DMS79 treated with DMSO at 0.1 percent for 48 hours (cell line): ENCODE measurements at places on chromosomes 1 and 21.
A peak's percentile ranks its signal among the peaks of the same experiment; 100 is the strongest.

- DNase-seq, result no peak
These were observed 36.7 kb upstream of the SLC19A1 start for GRCh38 chr21:45578811-45579381.

- no peak for DNase-seq
These were observed at the start of gene F11R for GRCh38 chr1:161020509-161021164. Gene F11R (minus strand): TSS chr1:161021152. CDS start chr1:161021073, 79 bp downstream.

DNA sequence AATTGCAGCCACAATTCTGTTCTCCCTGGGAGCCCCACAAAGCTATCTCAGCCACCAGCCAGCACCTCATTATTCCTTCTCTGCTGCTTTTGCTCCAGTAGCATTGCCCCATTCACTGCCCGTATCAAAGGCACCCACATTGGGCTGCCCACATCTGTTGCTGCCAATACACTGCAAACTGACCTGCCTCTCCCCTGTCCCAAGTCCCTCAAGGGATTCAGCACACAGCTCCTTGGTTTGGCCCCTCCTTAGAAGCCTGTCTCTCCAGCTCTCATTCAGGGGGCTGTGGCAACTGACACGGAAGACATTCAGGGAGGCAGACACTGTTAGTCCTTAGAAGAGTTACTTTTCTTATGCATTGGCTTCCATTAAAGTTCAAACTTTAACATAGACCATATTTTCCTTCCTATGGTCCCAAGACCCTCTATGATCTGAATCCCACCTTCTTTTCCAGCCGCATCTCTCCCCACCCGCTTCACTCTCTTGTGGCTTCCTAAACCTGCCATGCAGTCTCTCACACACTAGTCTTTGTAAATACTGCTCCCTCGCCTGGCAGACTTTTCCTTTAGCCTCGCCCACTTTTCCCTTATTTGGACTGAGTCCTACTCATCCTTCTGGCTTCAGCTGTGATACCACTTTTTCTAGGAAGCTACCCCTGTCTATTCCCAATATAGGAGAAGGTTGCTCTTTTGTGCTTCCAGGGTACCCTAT is 19.3 kb upstream of the KLHDC8A start:
- DNase-seq, result no peak

- DNase-seq, result no peak
These were observed 26.1 kb upstream of the ZNF697 start for GRCh38 chr1:119674111-119674526.

DNA sequence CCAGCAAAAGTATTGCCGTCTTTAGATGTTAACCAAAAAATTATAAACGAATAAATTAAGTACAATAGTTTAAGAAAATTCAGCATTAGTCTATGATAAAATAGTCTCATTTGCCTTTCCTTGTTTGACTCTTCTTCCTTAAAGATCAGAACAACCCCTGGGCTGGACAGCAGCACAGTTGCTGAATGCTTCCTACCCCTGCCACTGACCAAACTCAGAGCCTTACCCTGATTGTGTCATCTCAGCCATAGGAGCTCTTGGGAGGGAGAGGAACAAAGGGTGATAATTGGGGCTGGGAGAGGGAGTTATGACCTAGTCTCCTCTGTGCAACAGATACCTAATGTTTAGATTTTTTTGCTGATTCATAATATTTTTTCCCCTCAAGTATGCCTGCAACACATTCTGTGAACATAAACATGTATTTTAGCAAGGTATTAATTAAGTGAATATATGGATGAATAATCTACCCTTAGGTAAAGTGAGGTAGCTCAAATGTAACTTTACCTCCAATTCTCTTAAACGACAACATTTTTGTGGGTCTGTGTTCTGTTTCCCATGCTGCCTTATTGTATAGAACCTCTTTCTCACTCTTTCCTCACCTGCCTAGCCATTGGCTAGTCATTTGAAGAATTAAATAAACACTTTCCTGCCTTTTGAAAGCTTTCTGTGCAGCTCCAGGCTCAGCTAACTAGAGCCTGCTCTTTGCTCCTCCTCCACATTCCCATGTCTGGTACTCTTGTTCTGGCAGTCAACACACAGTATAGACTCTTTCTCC is 46.1 kb downstream of the FGGY start:
- no peak for DNase-seq

DNA sequence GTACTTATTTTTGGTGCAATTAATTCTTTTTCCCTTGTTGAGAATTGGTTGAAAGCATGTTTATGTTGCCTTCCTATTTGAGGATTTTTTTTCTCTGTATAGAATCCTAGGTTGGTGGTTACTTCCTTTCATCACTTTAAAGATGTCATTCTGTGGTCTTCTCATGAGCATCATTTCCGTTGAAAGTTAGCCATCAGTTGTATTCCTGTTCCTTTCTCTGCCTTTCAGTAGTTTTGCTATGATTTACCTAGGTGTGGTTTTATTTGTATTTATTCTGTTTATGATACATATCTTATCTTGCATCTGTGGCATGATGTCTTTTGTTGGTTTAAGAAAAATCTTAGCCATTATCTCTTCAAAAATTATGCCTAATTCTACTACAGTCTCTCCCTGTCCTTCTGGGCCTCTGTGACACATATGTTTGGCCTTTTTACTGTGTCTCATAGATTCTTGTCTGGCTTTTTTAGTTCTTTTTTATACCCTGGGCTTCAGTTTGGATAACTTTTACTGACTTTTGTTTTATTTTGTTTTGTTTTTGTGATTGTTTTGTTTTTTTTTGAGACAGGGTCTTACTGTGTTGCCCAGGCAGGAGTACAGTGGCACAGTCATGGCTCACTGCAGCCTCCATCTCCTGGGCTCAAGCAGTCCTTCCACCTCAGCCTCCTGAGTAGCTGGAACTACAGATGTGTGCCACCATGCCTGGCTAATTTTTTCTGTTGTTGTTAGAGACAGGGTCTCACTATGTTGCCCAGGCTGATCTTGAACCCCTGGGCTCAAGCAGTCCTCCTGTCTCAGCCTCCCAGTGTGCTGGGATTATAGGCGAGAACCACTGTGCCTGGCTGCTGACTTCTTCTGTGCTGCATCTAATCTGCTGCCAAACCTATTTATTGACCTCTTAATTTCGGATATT is 24.1 kb downstream of the PTGFRN start:
- no peak for DNase-seq

GRCh38 chr1:8590721-8591351 is 226.6 kb downstream of the RERE start:
- no peak for DNase-seq

DNA sequence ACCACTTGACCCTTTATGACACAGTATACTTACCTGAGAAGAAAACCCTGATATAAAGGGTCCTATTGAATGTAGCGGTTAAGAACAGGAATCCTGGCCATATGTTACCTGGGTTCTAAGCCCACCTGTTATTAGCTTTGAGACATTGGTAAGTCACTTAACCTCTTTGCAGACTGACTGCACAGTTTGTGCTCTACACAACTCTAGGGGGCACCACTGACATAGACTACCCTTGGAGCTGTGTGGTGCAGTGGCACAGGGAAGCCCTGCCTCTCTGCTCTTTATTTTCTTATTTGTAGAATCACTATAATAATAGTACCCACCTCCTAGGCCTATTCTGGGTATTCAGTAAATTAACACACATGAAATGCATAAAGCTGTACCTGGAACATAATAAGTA is 165.6 kb downstream of the C1orf94 start:
- DNase-seq, result no peak

GRCh38 chr21:41526478-41527087 is 18.6 kb upstream of the TMPRSS2 start:
- DNase-seq, result no peak

GRCh38 chr1:231485029-231485784 is 43.3 kb upstream of the TSNAX start:
- no peak for DNase-seq

DNA sequence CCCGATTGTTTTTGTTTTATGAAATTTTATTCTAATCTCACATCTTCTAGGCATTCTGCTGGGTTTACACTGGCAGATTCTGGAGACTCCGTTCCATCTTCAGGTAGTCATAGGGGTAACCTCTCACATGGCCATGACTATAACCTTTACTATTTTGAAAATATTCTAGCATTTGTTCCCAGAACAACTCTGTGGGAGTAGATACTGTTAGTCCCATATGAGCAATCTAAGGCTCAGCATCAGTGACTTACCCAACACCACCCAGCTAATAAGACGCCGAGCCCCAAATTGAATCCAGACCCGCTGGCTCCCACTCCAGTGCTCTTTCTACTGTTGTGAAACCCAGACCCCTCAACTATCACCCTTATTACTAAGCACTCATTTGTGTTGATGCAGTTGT is 9.8 kb downstream of the ADAMTS4 start:
- no peak for DNase-seq

DNA sequence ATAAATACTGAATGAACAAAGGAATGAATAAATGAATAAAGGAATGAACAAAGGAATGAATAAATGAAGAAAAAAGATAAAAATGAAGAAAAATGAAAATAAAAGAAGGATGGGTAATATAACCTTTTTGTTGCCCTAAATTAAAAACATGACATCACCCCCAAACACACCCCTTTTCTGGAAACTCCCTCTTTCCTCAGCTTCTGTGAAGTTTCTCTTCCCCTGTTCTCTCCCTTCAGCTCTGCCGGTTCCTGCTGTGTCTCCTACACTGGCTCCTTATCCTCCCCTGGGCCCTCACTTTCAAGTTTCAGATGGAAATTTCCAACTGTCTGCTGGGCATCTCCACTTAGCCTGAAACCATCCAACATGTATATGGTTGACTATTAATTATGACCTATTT is 37.9 kb downstream of the RAB3B start:
- no peak for DNase-seq

DNA sequence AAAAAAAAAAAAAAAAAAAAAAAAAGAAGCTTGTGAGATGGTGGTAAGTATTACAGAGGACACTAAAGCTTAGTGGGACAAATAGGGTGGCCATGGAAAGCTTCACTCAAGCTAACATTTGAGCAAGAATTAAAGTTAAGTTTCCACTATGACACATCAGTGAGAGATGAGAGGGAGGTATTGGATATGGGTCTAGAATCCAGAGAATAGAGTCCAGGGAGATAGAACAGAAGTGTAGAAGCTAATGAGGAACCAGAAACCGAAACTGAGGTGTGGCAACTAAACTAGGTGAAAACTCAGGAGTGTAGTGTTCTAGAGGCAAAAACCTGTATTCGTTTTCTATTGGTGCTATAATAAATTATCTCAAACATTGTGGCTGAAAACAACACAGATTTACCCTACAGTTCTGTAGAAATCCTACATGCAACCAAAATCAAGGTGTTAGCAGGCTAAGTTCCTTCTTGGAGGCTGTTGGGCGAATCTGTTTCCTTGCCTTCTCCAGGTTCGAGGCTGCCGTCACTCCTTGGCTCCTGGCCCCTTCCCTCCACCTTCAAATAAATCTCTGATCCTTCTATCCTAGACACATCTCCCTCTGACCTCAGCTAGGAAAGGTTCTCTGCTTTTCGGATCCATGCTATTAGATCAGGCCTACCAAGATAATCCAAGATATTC is 36.2 kb downstream of the PTP4A2 start:
- DNase-seq, result no peak

GRCh38 chr1:100538913-100539835 is 1.2 kb downstream of the GPR88 start:
- peak; percentile 22 for DNase-seq

GRCh38 chr1:6424000-6424565 is 493 bp upstream of the ESPN start:
- peak; percentile 30 for DNase-seq

DNA sequence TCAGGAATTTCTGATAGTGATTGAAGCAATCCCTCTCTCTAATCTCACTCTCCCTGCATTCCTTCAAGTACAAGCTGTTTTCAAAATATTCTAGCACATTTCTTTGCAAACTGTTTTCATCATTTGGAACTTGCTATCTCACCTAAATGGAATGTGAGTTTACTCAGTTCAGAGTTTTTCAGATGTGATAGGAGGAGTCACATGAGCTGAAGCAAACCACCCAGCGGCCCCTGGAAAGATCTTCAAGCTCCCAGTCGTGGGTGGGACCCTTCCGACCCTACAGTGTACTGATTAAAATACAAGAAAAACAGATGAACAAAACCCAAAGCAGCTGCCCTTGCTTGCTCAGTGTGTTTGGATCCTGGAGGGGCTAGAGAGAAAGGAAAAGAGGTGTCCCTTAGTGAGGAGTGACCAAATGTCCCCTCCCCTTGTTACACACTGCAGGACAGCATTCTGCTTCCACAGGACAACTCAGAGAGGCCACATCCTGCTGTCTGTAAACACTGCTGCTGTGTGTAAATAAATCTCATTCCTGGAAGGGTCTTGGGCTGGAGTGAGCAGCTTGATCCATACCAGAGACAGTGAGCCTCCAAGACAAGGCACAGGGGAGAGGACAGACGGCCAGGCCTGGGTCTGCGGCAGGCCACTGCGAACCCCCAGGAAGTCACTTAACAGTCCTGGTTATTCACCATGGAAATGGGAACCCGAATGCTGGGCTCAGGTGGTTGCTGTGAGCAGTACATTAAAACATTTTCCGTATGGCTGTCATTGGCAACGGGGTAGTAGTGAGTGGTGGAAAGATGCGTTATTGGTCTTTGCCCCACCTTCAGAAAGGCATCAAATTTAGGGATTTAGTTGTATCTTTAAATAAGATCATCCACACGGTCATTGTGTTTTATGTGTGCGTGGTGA is 229.2 kb downstream of the RHOU start:
- no peak for DNase-seq

DNA sequence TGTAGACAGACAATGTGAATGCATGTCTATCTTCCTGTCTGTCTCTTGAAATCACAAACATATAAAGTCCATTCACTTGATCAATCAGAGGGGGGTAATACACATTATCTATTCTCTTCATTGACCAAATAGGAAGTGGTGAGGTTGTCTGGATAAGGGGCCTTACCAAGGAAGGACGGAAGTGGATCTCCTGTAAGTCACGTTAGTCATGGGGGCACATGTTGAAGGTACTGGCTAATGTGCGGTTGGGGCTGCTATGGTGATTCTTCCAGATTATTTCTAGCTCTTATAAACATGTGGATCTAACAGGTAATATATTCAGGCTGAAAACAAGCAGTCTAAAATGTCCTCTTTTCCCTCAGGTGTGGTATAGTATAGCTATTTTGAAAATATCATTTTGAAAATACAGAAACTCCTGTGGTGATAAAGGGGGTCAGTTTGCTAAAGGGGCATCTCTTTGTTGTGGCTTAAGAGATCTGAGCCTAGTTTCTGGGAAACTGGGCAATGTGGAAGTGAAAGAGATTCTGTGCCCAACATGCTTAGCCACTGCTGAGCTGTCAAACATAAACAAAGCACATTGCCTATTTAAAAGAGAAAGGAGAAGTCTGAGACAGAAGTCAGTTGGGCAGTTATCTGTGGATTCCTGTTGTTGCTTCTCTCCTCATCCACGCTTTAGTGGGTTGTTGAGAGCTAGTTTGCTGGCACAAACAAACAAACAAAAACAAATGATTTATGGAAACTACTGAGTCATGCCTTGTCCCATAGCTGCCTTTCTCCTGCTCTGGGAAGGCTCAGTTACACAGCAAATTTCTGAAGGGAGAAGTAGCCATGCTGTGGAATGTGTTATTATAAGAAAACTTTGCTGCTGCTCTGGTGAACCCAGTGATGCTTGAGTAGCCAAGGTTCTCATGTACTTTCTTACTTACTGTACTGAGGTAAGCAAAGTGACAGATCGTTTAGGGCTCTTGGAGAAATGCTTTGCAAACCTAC is 166.9 kb downstream of the HLX start:
- no peak for DNase-seq

- DNase-seq, result no peak
These were observed 344.4 kb downstream of the KCTD3 start for GRCh38 chr1:215911406-215911968.
